ENCODE measurements at places on chromosomes 1 and 21. TPM values are rescaled to one million over a fixed set of nuclear protein-coding genes. Genes with fewer than 3 reads are reported as not detected.

DNA sequence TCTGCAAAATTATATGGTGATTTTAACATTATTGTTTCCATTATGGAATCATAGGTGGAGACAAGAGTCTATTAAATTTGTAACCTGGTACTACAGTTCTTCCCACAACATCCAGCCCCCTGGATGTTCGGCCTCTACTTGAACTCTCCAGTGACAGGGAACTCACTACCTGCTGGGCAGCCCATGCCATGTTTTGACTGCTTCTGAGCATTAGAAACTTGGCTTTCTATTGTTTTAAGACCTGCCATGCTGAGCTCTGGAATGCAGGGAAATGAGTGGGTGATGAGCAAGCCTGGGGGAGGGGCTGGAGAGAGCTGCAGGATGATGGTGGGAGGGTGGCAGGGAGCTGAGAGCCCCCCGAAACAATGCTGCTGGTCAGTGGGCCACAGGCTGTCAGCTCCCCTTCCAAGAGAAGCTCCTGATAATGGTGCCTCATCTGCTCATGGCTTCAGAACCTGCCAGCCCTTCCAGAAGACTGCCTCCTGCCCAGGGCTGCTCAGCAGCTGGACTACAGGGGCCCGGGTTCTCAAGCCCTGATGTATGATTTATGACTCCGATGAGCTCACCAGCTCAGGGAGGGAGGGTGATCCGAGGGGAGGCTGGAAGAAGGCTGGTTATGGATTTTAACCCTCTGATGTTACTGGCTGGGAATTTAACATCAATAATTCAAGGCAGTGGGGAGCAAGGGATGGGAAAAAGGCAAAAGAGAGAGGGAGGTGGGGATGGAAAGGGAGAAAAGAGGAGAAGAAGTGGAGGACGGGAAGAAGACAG is 205.0 kb downstream of the HIVEP3 start:
- no peak overlapping the region for H3K4me3 ChIP-seq
- no peak overlapping the region for H3K27ac ChIP-seq
- peaks cover 9% of the 10 kb centered on the region for H3K4me1 ChIP-seq
- no peaks in the 10 kb centered on the region for H3K27me3 ChIP-seq

GRCh38 chr1:71228742-71229365 is 148.0 kb upstream of the ZRANB2 start:
- no peaks in the 10 kb centered on the region for H3K36me3 ChIP-seq
- DNase-seq, result no peak
- no peaks in the 10 kb centered on the region for H3K27me3 ChIP-seq
- no peak overlapping the region for H3K4me3 ChIP-seq
- H3K4me1 ChIP-seq, result no peaks in the 10 kb centered on the region

DNA sequence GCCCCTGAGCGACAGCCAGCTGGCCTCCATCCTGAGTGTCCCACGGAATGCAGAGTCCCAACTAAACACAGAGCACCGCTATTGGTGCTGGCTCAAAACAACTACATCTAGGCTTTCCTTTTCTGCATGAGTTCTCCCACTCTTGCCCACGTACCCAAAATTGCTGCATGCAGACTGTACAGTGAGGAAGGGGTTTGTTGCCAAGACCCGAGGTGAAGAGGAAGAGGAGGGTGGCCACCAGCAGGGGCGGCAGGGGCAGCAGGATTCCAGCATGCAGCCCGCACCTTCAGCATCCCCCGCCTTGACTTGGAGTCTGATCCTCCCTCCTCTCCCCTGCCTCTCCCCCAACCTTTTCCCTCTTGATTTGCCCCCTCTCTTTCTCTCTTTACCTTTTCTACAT is 8.0 kb downstream of the S100A9 start:
- no peak overlapping the region for H3K4me3 ChIP-seq
- no peak overlapping the region for H3K27ac ChIP-seq
- no peak for DNase-seq
- H3K27me3 ChIP-seq, result no peaks in the 10 kb centered on the region
- no peaks in the 10 kb centered on the region for H3K4me1 ChIP-seq

SHISA4 gene
- 3.5 TPM for polyA plus RNA-seq

Measured in sigmoid colon (tissue), 7 donors.